NCI-H510A (cell line): ENCODE measurements at places on chromosomes 1 and 21.

DNA sequence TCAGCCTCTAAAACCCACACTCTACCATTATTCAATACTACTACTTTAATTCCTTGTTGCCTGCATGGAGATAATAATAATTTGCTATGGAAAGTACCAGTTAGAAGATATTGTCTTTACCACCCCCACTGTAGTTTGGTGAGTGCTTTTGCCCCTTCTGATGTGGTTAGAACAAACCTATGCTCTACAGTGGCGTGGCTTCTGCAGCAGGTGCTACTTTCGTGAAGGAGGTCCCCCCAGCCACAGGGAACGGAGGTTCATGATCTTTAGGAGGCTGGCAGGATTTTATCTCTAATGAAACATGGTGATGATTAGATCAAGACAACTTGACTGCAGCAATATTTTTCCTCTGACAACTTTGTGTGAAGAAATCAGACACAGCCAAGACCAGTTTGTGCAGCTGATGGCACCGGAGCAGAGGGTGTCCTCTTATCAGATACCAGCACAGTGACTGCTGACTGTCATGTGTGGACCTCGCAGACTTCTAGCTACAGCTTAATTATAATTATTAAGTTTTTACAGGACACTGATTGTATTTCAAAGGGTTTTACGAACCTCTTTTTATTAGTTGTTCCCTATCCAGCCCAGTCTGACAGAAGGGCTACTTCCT is 10.7 kb upstream of the TCHH start:
- no peak for DNase-seq

GRCh38 chr1:204224655-204225054 is 10.9 kb upstream of the GOLT1A start:
- DNase-seq, result no peak

DNA sequence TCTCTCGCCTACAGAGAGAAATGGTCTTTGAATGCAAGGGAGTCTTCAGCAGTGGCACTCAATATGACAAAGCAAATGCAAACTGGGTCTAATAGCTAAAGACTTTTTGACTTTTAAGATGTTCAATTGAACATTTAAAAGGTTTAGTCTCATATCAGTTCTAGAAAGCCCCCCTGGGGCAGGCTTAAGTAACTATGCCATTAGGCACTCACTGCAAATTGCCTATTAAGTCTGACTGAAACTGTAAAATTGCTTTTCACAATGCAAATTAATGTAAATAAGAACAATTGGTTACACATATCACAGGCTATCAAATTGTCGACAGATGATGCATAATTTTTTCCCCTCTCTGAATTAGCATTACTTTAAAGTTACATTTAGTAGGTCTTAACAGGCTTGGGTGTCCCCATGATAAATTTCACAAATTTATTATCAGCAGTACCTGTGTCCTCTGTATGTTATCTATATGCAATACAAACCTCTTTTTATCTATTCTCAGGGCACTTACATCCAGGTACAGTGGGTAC is 329.1 kb downstream of the LRRIQ3 start:
- DNase-seq, result no peak

- DNase-seq, result no peak
These were observed 435.3 kb upstream of the USP24 start for GRCh38 chr1:55650444-55650843.

- no peak for DNase-seq
These were observed 92.1 kb downstream of the NAV1 start for GRCh38 chr1:201631037-201631436.

DNA sequence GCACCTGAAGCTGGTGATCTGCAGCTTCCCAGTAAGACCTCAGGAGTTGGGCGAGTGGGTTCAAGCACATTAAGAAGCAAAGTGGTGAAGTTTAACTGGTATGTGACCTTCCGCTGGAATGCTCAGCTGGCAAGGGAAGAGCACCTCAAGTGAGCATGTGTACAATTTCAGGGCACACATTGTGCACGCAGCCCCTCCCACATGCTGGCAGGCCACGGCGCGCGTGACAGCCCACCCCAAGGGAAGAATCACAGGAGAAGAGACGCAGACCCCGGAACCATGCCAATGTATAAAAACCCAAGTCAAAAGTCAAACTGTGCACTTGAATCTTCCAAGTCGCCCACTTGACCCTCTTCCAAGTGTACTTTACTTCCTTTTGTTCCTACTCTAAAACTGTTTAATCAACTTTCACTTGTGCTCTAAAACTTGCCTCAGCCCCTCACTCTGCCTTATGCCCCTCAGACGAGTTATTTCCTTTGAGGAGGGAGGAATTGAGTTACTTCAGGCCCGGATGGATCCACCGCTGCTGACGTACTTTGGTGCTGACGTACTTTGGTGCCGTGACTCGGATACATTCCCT is 20.0 kb downstream of the LRRC3 start:
- no peak for DNase-seq

DNA sequence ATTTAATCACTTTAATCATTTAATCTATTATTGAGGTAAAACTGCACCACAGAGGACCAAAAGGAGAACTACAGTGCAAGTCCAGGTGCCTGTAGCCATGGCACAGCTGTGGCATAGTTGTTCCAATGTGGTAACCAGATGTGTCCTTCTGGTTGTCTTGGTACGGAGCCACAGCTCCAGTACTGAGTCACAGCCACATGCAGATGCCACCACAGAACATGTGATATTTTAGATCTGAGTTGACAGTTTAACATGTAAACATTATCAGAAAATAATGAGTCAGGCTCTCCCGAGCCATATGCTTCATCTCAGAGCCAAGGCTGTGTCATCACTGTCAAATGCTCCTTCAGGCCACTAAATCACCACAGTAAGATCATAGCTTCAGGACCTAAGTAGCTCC is 56.4 kb upstream of the RGS7 start:
- no peak for DNase-seq

GRCh38 chr1:152739841-152740240 is 18.0 kb upstream of the KPRP start:
- no peak for DNase-seq

DNA sequence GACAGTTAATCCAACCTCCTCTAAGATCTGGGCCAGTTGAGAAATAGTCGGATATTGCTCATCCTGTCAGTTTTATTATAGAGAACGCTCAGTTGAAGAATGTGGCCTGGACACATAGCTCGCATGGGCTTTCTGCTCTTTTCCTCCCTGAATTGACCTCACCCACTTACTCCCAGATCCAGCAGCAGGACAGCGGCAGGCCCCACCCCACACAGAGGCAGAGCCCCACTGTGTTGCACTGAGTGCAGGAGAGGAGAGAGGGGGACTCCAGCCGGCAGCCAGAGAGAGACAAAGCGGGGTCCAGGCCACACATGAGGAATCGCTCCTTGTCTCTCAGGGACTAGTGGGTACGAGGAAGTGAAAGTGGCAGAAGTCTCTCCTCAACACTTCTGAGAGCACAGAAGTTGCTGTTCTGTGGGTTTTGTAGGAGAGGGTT is 78.6 kb downstream of the LAMC1 start:
- DNase-seq, result no peak

DNA sequence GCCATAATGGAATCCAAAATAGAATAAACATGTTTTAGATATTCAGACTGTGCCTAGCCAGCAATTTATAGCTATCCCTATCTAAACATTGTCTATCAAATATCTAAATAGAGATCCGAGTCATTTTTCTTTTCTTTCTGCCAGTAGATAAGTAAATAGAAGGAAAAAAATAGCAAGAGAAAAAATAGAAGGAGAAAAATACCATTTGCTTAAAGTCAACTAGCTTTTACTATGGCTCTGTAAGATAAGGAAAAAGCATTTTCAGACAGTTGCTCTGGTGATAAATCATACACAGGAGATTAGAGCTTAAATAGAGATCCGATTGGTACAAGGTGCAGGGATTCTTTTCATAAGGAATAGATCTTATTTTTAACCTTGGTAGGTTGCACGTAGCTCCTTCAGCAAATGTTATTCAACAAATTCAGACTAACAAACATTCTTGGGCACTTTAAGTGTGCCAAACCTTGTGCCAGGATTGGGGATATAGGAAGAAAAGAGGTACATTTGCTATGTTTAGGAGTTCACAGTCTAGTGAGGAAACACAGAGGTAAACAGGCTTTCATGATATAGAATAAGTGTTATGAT is 70.1 kb upstream of the CCDC190 start:
- no peak for DNase-seq

DNA sequence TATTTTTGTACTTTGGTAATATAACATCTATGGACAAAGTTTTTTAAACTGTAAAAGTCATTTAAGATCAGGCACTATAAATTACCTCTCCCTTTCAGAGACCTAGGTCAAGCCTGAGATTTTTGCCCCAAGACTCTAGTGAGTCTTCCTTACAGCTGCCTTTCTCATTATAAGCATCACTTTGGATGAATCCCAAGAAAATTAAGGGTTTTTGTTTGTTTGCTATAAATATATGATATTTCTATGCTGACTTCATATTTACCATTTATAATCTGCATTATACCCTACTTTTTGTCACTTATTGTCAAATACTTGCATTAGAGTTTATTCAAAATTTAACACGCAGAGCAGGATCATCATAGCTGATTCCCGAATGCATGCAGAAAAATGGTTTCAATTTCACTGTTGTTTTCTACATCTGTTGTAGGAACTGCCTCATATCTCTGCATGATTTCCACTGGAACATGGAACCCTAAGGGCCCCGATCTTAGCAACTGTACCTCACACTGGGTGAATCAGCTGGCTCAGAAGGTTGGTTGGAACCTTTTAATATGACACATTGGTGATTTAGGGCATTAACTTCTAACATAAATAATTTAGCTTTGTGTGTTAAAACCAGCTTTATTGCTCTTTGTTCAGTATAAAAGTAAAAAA is 150.0 kb downstream of the ADGRL2 start:
- DNase-seq, result no peak

- DNase-seq, result no peak
These were observed 841 bp downstream of the ADSS2 start for GRCh38 chr1:244450597-244451538.

DNA sequence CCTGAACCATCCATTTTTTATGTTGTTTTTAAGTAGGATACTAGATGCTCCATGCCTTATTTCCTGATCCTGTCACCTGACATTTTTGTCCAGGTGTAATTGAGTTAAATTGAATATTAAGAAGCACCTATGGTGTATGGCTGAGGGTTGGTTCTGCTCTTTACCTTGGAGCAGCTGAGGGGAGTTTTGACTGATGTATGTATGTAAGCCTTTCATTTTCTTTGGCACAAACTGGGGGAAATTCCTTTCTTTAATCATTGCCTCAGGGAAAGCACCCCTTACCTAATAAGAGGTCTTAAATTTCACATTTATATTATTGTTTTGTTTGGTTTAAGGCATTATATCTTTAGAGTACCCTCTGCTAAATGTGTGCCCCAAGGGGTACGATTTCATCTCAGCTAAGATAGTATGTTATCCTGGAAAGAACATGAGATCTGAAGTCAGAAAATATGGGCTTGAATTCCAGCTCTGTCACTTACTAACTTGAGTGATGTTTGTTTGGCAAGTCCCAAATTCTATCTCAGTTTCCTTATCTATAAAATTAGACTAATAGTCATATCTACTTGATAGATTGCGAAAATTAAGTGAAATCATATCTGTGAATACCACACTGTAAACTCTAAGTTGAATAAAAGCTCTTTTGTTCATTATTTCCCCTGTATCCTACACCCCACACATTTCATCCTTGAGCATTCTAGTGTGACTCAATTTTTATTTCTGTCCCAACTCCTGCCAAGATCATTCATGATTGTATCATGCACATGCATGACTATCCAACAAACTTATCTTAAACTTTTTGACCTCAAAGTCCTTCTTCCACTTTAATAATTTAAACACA is 57.7 kb upstream of the NUF2 start:
- no peak for DNase-seq

DNA sequence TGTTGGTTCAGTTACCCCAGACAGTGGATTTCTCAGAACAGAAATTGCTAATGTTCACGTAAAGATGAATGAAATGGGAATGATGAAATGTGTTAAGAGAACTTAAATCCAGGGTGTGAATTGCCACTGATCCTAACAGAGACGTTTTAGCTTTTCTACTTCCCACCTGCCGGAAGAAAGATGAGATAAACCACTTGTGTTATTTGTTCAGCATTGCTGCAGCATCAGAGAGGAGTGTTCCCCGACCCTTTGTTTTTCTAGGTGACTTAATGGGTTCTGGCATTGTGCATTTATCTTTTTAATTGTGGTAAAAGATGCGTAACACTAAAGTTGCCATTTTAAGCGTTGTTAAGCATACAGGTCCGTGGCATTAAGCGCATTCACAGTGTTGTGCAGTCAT is 122.3 kb downstream of the GALNT2 start:
- DNase-seq, result peak; percentile 79

GRCh38 chr1:183370399-183371058 is 47.7 kb downstream of the NMNAT2 start:
- DNase-seq, result no peak

- no peak for DNase-seq
These were observed 28.7 kb downstream of the LYST start for GRCh38 chr1:235838021-235838420.
